ENCODE measurements at places on chromosomes 7 and 10.

GRCh38 chr7:107937531-107937930 lies 46.5 kb downstream of the DLD start:
- no peak for DNase-seq

GRCh38 chr10:26251925-26252324 lies 35.4 kb downstream of the GAD2 start:
- no peak for DNase-seq

DNA sequence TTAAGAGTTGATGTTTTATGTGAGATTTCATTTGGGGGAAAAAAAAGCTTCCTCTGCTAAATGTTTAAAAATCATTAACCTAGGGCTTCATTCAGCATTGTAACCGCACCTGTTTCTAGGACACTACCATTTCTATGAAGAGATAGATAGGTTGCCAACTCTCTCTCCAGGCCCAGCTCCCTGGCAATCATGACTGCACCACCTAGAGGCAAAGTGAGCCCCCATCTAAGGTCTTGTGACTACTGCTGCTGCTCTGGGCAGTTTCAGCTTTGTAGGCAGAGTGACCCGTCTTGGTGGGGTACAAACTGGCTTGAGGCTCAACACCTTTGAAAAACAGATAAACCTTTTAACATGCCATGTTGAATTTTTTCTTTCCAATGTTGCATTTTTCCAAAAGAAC lies 27.3 kb upstream of the MRC1 start:
- no peak for DNase-seq

DNA sequence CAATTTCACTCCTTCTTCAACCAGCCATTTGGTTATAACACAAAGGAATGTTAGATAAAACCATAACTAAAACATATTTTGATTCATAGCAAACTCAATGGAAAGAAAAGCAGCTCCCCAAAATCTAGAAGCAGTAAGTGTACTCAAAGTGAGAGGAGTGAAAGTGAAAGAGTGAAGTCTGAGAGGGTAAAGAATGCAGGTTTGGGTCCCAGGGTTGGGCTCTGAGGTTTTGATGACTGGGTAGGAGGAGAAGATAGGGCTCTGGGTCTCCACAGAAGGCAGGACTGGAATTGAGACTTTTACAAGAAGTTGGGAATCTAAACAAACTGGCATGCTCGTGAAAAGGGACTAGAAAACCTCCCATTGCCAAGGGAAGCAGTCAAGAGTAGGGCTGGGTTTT lies 85.4 kb upstream of the RSU1 start:
- no peak for DNase-seq

- no peak for DNase-seq
Observed at GRCh38 chr10:132697578-132698200, 88.3 kb downstream of the NKX6-2 start.

DNA sequence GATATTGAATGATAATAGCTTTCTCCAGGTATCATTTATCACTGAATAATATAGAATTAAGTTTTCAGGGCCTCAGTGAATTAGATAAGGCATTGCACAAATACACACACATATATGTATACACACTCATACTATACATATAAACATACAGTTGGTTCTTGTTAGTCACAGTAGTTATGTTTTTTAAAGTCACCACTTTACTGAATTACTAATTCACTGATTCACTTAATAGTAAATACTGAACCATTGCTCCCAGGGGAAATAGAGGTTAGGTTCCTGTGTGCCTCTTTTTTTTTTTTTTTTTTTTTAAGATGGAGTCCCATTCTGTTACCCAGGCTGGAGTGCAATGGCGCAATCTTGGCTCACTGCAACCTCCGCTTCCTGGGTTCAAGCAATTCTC lies 33.6 kb downstream of the PRR15 start:
- no peak for DNase-seq

GRCh38 chr7:156062286-156062685 lies 250.0 kb upstream of the SHH start:
- no peak for DNase-seq

DNA sequence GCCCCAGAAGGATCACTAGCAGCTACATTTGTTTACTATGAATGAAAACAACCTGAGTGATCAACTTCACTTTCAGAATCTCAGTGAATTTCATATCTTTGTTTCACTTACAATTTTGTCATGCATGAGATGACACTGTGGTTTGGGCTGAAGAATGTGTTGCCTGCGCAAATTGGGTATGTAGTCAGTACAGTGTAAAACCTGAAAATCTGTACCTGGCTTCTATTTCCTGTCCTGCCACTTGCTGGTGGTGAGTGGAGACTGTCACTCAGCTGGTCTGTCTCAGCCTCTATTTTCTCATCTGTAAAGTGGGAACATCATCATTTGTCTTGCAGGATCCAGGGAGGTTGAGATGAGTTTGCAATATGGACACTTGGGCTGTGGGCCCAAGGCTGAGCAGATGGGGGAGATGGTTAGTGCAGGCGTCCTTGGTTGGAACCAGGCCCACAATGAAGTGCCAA lies 118.0 kb downstream of the WDFY4 start:
- DNase-seq, result peak; percentile 83

GRCh38 chr10:71299071-71299785 lies 19.8 kb upstream of the SLC29A3 start:
- no peak for DNase-seq

- no peak for DNase-seq
Observed at GRCh38 chr7:90520484-90520883, 51.0 kb downstream of the PTTG1IP2 start.

DNA sequence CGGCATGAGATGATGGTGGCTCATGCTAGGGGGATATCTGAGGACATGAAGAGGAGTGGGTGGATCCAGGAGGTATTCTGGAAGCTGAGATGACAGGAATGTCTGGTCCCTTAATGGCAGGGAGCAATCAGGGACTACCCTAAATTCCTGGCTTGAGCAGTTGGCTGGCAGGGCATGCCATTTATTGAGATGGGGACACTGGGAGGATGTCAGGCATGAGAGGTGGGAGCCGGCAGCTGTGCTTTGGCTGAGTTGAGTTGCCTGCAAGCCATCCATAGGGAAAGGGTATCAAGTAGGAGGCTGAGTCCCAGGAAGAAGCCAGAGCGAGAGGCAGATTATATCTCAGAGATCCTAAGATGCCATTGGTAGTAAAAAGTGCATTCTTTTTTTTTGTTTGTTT lies 69.6 kb downstream of the COL26A1 start:
- no peak for DNase-seq

- DNase-seq, result no peak
Observed at GRCh38 chr7:39606352-39606751, 17.0 kb upstream of the RALA start.

- DNase-seq, result no peak
Observed at GRCh38 chr10:108689891-108690290, 1233.4 kb downstream of the XPNPEP1 start.

DNA sequence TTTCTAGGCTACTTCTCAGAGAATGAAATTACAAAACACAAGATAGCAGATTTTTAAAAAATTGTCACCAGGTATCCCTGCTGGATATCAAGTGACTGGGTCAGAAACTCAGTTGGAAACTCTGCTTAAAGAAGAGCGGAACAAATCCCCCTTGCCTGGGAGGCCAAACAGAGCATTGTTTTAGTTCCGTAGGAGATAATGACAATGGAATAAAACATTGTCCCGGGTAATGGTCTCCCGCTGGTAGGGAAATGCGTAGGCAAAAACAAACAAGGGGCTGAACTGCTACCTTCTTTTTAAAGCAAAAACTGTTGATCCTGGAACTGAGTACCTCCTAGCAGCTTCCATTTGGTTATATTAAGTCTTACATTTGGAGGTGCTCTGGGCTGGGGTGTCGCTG lies 21.3 kb upstream of the VAX1 start:
- no peak for DNase-seq

DNA sequence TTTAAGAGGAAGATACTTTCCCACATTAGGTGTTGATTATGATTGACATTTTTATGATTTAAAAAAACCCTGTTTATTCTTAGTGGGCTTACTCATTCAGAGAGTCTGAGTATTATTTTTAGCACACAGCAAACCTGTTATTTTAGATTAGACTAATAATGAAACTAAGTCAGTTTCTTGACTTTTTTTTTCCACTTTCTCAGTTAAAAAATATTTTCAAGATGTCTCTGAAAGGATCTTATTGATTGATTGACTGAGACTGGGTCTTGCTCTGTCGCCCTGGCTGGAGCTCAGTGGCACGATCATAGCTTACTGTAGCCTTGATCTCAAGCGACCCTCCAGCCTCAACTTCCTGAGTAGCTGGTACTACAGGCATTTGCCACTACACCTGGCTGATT lies 20.4 kb upstream of the INPP5F start:
- peak; percentile 74 for DNase-seq
